ENCODE measurements at places on chromosomes 1 and 21. TPM values are rescaled to one million over a fixed set of nuclear protein-coding genes. Genes with fewer than 3 reads are reported as not detected.

The OR2T29 gene
- total RNA-seq, result not detected

The NCAM2 gene
- not detected for total RNA-seq

The TTC39A gene
- total RNA-seq, result 0.16 TPM

The CD1D gene
- total RNA-seq, result 1.7 TPM

The KRTAP10-10 gene
- not detected for total RNA-seq

The OR14K1 gene
- total RNA-seq, result not detected

The RCSD1 gene
- 153 TPM for total RNA-seq

Data from naive thymus-derived CD4-positive, alpha-beta T cell (primary cell).